MV-4-11 (cell line): ENCODE measurements at places on chromosomes 2 and 18.
A peak's percentile ranks its signal among the peaks of the same experiment; 100 is the strongest.

DNA sequence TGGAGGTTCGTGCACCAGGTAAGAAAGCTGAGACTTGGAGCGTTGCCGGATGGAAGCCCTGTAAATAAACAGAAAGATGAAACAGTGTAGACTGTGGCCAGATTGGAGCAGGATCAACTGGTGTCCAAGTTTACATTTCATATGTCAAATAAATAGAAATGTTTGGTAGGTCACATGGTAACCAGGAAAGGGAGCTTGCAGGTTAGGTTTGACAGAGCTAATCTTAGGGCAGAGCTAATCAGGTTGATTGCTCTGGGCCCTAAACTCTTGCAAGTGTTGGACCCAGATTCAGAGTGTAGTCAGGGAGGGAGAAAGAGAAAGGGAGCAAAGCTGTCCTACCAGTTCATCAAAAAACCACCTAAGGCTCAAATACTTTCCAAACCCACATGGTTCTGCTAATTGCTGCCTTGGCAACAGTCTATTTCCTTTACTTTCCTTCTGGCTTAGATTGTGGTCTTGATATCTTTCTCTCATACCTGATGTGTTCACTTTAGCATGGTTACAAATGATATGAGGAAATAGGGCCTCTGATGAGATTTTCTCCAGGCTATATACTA is 63.2 kb downstream of the G6PC2 start:
- DNase-seq = no peak

DNA sequence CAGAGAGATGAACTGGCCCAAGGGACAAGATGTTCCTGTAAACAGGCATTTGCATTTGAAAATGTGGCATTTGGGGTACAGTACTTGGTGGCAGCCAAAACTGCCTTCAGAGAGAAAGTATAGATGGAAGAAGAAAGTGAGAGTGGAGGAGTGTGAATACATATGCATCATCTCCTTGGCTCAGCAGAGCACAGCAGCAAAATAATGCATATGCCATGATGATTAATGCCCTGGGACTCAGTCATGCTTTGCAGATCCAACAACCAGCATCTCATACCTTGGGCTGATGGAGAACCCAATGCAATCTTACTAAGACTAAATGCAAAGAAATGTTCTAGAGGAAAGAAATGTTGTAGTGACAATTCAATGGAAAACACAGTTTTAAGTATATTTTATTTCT is 29.7 kb upstream of the CYTIP start:
- no peak for DNase-seq

GRCh38 chr2:101533561-101534148 is 58.7 kb upstream of the RFX8 start:
- DNase-seq = no peak

GRCh38 chr2:54949431-54949830 is 100.8 kb downstream of the RTN4 start:
- no peak for DNase-seq

GRCh38 chr18:78582898-78583738 is 396.5 kb upstream of the SALL3 start:
- no peak for DNase-seq

GRCh38 chr2:43262951-43263350 is 36.5 kb upstream of the ZFP36L2 start:
- DNase-seq = peak; percentile 73

DNA sequence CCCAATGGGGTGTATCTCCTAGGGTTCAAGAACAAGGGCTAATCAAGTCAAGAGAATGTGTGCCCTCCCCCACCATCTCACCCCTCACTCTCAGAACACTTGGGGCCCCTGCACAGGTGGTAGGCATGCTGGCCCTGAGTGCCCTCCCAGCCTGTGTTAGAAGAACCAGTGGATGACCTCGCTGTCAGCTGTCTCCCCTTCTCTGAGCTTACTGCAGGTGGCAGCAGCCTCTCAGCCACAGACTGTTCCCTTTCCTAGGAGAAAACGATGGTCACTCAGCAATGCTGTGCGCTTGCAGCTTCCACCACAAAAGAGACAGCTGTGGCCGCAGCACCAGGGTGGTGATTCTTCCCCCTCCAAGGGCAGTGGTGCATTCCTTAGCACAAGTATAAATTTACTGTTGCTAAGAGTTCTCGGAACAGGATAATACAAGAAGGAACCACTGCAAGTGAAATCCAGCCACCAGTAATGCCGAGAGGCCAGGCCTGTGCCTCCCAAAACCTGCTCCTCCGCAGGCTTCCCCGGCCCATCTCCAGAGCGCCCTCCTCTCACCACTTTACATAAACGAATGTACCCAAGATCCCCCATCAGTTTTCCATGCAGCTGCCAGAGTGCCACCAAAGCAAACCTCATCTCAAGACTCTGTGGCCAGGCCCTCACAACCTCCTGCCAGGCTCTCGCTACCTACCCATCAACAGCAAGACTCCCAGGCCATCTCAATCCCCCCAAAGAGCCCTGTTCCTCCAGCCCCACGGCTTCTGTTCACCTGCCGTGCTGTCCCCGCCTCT is 935 bp upstream of the RAMP1 start:
- peak; percentile 93 for DNase-seq

- no peak for DNase-seq
Observed at GRCh38 chr2:45855374-45855773, 203.9 kb downstream of the PRKCE start.

- DNase-seq = no peak
Observed at GRCh38 chr2:232018181-232018580, 56.7 kb downstream of the DIS3L2 start.

DNA sequence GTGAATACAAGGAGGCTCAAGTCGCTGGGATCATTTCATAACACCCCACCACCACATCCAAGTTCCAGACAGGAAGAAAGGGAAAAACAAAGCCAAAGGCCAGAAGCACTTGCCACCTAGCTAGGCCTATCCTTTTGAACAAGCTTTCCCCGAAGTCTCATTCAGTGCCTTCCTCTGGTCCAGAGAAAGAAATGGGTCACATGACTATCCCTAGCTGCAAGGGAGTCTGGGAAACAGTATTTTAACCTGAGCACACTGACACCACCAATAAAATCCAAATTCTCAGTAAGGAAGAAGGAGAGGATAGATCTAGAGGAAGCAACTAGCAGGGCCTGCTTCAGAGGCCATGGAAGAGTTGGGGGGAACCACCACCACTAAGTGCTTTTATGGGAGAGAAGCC is 91.2 kb downstream of the POLR1A start:
- no peak for DNase-seq

DNA sequence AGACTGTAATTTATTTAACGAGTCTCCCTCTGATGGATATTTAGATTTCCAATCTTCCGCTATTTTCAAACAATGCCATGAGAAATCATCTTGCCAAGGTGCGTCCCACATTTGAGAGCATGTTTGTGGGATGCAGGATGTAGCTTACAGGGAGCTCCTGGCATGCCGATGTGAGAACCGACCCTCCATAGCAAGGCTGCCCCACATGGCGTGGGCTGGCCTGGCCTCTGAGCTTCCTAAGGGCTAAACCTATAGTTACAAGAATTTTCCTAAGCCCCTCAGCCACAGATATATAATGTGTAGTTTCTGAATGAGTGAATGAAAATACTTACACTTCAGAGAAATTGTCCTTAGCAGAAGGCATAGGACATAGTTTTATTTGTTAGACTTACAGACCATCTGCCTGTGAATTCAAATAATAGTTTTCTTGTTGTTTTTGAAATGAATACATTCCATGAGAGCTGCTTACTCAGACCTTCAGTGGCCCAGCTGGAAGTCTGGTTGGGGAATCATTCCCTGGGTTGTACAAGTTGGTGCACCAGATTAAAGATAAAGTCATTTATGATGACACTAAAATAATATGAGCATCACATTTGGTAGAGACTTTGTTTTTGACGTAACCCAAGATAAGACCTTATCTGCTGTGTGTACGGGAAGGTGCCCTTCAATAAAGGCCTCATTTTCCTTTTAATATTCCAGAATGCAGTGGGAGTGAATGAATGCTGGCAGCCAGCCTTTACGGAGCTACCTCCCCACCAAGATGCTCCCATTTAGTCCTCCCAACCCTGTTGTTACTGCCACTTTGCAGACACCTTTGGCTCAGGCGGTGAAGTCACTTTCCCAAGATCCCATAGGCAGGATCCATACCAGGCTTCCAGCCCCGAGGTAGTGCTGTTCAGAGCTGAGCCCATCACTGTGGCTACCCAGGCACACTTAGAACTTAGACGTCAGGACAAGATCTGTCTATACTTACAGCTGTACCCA is 107.1 kb downstream of the GLI2 start:
- DNase-seq = no peak

GRCh38 chr2:142723236-142723635 is 154.2 kb upstream of the KYNU start:
- DNase-seq = no peak

DNA sequence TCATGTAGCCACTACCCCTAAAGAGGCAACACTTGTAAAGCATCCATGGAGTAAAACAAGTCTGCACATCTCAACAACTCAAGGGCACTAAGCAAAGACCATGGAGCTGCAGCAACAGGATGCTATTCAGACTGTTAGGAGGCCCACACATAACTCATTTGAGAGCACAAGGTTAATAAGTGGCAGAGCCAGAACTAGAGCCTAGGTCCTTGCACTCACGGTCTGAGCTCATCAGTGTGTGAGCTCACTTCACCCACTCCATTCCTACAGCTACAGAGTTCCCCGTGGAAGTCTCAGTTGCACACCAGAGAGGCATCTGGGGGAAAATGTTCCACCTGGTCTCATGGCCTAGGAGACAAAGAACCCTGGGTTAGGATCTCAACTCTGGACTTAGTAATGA is 35.0 kb downstream of the TTC32 start:
- no peak for DNase-seq

DNA sequence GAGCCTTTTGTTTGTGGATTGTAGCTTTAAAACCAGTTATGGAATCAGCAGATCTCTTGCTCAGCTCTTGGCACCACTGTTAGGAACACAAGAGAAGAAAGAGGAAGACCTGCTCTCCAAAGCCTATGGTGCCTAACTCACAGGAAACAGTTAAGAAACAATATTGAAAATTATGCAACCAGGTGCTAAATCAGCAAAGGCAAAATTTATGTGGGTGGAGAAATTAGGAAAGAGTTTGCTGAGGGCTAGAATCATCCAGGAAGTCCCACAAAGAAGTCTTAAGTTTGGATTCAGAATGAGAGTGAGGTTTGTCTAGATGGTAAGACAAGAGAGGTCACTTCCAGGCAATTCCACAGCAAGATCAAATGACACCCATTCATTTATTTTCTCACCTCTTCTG is 49.4 kb downstream of the AOX1 start:
- peak; percentile 96 for DNase-seq

DNA sequence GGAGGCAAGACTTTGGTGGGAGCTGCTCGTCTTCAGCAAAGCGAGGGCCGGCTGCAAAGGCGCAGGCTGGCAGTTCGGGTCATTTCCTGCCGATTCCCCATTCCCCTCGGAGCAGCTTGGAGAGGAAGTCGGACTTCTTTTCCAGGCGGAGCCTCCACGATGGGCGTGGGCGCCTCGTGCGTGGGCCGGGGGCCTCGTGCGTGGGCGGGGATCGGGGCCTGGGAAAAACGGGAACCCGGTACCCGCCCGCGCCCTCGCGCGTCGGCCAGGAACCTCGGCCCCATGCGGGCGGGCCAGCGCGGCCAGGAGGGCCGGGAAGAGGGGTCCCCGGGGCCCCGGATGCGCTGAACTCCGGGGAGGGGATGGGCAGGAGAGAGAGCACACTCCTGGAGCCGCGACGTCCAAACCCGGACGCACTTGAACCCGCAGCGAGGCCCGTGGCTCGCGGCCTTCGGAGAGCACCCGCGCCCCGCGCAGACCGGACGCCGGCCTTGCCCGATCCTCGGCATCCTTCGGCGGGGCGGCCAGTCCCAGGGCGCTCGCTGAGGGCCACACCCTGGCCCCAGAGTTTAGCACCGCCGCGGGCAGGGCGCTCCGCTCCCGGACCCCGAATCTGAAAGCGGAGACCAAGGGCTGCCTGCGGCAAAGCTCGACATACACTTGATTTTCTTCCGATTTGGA is 368.4 kb downstream of the MTX2 start:
- DNase-seq = no peak

DNA sequence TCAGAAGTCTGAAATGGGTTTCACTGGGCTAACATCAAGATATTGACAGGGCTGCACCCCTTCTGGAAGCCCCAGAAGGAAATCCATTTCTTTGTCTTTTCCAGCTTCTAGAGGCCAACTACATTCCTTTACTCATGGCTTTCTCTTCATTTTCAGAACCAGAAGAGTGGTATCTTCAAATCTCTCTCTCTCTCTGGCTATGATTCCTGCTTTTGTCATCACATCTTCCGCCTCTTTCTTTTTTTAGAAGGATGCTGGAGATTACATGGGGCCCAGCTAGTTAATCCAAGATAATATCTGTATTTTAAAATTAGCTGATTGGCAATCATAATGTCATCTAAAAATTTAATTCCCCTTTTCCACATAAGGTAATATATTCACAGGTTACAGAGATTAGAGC is 23.8 kb downstream of the COL5A2 start:
- DNase-seq = no peak

DNA sequence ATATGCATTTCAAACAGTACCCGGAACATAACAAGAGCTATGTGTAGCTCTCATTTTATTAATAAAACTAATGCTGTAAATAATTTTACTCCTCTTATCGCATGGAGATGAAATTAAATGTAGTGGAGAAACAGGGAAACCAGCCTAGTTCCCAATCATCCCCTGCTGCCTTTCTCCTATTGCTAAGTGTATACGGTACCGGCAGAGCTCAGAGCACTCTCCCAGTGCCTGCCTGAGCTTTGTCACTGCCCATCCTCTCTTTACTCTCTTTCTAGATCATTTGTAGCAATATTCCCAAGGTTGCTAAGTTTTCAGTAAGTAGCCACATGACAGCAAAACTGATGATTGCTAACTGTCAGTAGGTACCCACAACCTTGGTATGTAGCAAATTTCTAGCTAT is 85.5 kb upstream of the ZSWIM2 start:
- no peak for DNase-seq

DNA sequence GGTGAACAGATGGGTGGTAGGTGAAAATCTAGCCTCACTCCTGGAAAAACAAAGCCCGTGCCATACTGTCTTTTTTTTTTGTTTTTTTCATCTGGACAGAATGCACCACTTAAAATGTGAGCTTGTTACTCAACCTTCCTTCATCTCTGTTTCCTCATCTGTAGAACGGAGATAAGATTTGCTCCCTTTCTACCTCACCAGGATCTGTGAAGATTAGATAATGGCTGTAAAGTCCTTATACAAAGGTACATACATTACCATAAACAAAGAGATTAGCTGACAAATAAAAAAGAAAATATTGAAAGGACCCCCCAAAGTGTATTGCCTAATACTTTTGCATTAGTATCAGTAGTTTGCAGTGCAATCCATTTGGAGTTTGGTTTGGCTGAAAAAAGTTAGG is 75.4 kb upstream of the ZEB2 start:
- no peak for DNase-seq

- DNase-seq = peak; percentile 14
Observed at GRCh38 chr18:59996370-59996966, 96.7 kb downstream of the PMAIP1 start.

- no peak for DNase-seq
Observed at GRCh38 chr18:64806232-64806631, 657.3 kb upstream of the LINC00305 start.

- DNase-seq = no peak
Observed at GRCh38 chr2:197869501-197870111, 65.2 kb downstream of the PLCL1 start.

DNA sequence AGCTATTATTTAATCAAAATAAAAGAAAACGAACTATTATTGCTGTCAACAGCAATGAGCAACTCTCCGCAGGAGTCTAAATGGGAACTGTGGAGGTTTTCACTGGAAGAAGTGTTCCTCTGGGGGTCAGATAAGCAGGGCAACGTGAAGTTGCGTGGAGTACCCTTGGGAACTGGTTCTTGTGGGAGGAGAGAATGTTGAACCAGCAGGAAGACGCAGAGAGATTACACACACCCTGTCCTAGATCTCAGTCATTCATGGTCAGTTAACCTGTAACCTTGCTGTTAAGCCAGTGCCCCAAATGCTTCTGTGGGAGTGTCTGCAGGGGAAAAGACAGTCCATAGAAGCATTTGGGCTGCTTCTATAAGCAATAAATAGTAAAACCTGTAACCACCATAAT is 20.4 kb upstream of the CABLES1 start:
- no peak for DNase-seq
